ENCODE measurements at places on chromosomes 13 and 19.

- peak; percentile 55 for DNase-seq
Observed at GRCh38 chr19:49987159-49987698, 26.3 kb upstream of the SIGLEC11 start.

GRCh38 chr19:52896431-52897137, 851 bp downstream of the ZNF320 start:
- no peak for DNase-seq

GRCh38 chr19:4682417-4683200, 12.5 kb upstream of the MYDGF start:
- DNase-seq: no peak

DNA sequence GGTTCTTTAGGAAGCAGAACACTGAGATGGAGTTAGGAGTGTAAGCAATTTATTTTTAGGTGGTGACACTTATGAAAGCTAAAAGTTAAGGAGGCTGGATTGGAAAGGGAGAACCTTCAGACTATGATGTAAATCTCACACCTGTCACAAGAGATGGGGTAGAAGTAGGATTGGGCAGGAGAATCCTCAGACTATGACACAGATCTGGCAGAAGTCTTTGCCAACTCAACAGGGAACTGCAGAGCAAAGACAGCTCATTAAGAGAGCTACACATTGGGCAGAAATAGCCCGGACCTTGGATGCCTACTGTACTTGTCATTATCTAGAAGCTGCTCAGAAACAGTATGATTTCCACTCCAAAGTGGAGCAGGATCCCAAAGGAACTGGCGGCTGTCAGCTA, 134.4 kb downstream of the DNAJC15 start:
- DNase-seq: no peak

DNA sequence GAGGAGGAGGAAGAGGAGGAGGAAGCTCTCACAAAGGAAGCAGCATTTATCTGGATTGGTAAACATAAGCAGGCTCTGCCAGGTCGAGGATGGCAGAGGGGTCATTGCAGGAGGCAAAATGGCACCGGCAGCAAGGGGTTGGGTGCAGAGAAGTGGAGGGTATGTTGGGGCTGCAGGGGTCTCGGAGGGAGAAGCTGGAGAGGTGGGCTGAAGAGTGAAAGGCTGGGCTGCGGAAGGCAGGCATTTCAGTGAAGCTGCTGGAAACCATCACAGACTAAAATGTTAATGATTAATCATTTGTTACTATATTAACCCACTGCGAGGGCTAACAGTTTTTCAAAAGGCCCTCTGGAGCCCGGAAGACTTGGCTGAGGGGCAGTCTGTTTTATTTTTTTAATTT, 24.6 kb downstream of the TPT1 start:
- no peak for DNase-seq

GRCh38 chr13:40558656-40559055, 107.8 kb downstream of the FOXO1 start:
- no peak for DNase-seq

GRCh38 chr19:4844348-4845179, 13.1 kb upstream of the TICAM1 start:
- DNase-seq: no peak

GRCh38 chr19:49432141-49433073, 7.2 kb downstream of the GFY start:
- DNase-seq: no peak

GRCh38 chr19:42284591-42285341, 15.7 kb downstream of the CIC start:
- no peak for DNase-seq

DNA sequence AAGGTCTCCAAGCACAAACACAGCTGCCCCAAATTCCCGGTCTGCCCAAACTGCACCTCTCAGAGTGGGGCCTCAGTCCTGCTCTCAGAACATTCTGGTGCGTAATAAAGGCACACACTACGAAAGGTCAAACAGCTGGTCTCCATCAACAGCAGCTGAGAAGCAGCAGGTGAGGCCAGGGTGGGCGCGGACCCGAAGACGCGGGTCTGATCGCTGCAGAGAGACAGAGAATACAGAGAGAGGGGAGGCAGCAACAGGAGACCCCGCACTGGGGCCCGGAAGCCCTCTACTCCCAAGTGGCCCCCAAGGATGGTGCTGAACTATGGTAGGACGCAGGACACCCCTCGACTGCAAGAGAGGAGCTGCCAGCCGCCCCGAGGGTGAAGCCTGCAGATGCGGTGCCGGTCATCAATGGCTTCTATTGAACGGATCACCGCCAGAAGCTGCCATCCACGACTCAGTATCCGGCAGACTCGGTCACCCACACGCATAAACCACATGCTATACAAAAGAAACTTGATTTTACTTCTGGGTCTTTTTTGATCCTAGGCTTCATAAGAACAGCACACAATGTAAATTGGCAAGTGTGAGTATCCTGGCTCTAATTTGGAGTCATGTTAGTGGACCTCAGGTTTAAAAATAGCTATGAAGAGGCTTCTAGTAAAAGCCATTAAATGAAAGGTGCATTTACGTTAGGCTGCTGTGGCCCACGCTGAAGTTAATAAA, 33.4 kb downstream of the STK24 start:
- no peak for DNase-seq

- DNase-seq: no peak
Observed at GRCh38 chr13:40910324-40911050, 108.6 kb downstream of the ELF1 start.

- peak; percentile 33 for DNase-seq
Observed at GRCh38 chr19:47176627-47177090, 46.0 kb downstream of the SAE1 start.

DNA sequence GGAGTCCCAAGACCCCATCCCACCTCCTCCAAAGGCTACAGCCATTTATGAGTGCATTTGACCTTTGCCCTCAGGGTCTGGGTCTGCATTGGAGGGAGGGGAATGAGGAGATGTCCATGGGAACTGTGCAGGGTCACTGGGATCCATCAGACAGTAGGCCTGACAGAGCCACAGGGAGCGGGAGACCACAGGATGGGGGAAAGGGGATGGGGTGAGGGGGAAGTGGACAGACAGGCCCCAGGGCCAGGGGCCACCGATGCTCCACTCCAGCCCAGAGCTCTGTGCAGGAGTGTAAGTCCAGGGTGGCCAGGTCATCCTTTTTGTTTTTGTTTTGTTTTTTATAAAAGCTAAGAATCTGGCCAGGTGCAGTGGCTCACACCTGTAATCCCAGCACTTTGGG, 82.5 kb downstream of the CHST8 start:
- no peak for DNase-seq

GRCh38 chr19:47094557-47095475, 18.8 kb downstream of the ZC3H4 start:
- DNase-seq: no peak

DNA sequence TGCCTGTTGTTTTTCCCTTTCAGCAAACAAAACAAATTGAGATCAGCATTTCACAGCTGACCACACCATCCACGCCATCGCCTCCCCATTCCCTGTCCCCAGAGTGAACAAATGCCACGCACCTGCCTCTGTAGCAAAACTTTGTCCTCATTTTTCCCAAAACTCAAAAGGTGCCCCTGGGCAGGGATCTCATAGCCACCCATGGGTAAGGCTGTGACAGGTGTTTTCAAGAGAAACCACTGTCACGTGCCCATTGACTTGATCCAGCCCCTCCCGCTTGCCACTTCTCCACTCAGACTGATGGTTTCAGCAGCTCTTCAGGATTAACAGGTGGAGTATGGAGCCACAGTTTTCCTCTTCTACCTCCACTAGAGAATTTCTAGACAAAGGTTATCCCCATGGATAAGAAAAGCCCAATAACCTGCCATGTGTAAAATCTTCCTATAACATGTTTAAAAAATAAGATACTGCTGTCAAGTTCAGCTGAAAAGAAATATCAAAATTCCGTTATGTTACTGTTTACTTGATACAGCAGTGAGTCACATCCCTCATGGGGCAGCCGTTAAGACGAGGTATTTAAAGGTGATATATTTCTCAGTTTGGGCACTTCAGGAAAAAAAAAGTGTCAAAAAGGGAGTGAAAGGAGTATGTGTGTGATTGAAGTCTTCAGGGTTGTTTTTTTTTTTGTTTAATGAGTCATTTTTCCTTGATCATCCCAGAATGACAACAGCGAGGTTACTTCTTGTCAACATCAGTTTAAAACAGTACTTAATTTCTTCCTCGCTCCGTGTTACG, 63.5 kb upstream of the GPR183 start:
- DNase-seq: no peak

GRCh38 chr13:112060899-112061366, 6.0 kb upstream of the SOX1 start:
- DNase-seq: no peak

GRCh38 chr19:39645800-39646411, 9.8 kb upstream of the LGALS16 start:
- no peak for DNase-seq

DNA sequence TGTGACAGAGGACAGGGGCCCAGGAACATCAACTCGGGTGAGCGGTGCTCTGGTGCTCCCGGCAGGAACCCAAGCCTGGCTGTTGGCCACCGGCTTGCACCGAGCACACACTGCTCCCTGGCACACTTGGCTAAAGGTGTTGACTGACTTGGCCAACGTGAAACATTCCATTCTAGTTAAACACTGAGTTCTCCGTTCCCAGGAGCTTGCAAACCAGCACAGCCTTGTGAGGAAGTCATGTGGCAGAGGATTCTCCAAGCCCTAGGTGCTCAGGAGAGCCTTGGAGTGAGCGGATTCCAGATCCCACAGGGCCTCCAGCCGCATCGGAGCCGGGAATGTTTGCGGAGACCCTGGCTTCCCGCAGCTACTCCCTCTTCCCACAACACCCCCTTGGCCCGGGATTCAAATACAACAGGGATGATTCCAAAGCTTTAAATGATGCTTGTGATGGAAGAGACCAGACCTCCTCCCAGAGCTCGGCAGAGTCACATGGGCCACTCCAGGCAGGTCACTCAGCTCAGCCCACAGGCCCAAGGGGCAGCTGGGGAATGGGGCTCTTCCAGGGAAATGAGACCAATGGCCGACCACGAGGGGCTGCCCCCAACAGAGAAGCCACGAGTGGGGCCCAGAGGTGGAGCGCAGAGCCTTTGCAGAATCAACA, 2.9 kb downstream of the C13orf46 start:
- no peak for DNase-seq

DNA sequence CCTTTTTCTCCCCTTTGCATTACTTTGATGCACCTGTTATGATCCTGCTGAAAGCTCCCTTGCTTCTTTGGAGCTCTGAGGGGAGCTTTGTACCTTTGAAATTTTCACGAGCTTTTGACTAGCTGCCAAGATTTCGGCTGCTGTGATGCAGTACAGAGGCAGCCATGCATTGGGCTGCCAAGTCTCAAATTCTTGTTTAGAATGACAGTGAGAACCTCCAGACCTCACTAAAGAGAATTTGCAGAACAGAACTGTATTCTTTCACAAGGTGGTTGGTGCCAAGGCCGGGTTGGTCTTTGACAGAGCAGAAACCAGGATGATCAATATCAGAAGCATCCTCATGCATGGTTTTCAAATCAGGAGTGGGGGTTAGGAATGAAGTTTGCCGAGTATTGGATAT, 414.8 kb downstream of the GPC5 start:
- DNase-seq: no peak

- no peak for DNase-seq
Observed at GRCh38 chr19:17184371-17184841, 30.8 kb upstream of the USE1 start.

DNA sequence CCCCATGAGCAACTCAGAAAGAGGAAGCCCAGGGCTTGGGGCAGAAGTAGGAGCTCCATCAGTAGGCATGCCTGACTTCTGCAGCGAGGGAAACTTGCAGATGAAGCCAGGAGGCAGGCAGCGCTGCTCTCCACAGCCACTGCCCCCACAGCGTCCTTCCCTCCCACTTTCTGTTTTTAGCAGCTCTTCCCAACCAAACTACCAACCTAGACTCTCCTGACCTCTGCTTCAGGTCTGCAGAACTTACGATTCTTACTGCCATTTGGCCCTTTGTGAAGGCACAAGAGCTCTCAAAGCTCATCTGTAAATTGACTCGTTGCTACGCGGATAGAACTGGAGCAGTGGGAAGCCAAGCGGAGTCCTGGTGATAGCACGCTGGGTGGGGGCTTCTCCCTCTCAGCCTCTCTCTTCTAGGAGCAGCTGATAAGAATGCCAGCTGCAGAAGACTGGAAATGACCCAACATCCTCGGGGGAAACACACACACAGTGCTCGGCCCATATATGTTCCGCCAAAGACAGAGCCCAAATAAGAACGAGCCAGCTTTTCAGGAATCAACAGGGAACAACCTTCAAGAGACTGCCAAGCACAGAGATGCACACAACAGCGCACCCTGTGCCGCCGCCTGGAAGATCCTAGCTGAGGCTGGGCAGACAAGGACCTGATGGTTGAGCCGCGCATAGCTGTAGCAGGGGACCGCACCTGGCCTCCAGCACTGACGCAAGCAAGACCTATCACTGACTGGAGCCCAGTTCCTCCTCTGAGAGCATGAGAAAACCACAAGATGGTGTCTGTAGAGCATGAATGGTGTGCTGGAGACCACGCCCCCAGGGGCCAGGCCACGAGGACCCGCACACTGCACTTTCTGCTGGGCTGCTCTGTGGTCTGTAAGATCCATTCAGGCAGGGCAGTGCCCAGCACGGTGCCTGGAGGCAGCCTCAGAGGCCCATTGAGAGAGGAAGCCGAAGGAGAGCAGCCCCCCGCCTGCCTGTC, 15.9 kb upstream of the SLC35E1 start:
- DNase-seq: peak; percentile 72

Measured in T-helper 22 cell (primary cell).